Activated naive CD4-positive, alpha-beta T cell (primary cell): ENCODE measurements at places on chromosomes 6 and 20.

DNA sequence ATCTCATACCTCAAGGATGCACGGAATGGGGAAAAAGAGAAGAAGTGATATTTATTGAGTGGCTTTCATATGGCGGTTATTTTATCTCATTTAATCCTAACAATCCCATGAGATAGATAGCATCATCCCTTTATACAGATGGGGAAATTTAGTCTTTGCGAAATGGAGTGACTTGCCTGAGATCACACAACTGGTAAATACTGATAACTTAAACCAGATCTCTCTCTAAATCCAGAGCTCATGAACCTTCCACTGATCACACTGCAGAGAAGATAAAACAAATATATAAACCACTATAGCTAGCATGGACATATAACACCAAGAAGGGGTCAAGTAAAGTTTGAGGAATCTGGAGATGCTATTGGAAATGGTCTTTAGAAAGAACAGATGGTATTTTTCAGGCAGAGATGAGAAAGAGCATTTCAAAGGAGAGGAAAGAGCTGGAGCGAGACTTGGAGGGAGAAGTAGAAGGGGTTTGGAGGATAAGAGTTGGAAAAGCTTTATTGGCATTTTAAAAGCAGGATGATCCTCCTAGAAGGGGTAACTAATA lies 139.8 kb upstream of the TNFAIP3 start:
- no peak for DNase-seq

DNA sequence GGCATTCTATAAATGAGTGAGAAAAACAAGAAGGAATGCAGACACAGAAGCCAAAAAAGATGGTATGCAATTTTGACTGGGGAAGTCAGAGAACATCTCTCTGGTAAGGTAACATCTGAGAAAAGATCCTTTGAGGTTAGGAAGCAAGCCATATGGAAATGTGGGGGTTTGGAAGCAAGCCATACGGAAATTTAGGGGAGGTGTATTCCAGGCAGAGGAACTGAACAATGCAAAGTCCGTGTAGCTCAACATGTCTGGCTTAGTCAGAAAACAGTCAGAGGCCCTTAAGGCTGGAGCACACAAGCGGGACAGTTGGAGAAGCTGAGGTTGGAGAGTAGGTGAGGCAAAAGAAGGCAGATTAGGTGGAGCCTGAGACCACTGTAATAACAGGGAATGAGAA lies 35.3 kb downstream of the RALGAPA2 start:
- DNase-seq: no peak

GRCh38 chr6:19181211-19181610 lies 656.0 kb upstream of the ID4 start:
- DNase-seq: no peak

DNA sequence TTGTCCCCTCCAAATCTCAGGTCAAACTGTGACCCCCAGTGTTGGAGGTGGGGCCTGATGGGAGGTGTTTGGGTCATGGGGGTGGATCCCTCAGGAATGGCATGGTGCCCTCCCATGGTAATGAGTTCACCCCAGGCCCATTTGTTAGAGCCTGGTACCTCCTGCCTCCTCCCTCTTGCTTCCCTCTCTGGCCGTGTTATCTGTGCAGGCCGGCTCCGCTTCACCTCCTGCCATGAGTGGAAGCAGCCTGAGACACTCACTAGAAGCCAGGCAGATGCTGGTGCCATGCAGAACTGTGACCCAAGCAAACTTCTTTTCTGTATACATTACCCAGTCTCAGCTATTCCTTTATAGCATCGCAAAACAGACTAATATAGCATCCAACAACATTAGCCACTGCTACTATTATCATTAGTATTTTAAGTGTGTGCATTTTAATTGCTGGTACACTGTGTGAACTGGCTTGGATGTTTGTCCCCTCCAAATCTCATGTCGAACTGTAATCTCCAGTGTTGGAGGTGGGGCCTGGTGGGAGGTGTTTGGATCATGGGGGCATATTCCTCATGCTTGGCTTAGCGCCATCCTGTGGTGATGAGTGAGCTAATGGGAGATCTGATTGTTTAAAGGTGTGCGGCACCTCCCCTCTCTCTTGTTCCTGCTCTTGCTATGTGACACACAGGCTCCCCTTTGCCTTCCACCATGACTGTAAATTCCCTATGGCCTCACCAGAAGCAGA lies 12.2 kb upstream of the OSER1 start:
- DNase-seq: no peak

GRCh38 chr20:58700121-58700821 lies 7.7 kb downstream of the NPEPL1 start:
- no peak for DNase-seq

- DNase-seq: no peak
These were observed 210.8 kb downstream of the ARHGAP18 start for GRCh38 chr6:129498950-129499842.

DNA sequence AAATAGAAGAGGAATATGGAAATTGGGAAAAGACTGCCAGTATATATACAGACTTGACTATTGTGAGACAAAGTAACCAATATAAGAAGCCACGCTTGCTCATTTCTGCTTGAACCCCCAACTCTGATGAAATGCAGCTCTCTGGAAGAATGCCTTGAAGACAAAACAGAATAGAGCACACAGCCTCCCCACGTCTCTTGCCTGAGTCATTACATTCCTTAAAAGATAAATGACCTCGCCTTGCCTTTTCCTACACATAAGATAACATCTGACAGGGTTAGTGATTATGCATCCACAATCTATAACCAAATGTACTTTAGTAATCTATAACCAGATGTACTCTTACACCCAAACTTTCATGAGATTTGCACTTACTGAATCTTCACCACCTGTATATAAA lies 141.1 kb upstream of the EEF1E1 start:
- no peak for DNase-seq

- no peak for DNase-seq
These were observed 587.4 kb downstream of the GRIK2 start for GRCh38 chr6:101980924-101981323.

DNA sequence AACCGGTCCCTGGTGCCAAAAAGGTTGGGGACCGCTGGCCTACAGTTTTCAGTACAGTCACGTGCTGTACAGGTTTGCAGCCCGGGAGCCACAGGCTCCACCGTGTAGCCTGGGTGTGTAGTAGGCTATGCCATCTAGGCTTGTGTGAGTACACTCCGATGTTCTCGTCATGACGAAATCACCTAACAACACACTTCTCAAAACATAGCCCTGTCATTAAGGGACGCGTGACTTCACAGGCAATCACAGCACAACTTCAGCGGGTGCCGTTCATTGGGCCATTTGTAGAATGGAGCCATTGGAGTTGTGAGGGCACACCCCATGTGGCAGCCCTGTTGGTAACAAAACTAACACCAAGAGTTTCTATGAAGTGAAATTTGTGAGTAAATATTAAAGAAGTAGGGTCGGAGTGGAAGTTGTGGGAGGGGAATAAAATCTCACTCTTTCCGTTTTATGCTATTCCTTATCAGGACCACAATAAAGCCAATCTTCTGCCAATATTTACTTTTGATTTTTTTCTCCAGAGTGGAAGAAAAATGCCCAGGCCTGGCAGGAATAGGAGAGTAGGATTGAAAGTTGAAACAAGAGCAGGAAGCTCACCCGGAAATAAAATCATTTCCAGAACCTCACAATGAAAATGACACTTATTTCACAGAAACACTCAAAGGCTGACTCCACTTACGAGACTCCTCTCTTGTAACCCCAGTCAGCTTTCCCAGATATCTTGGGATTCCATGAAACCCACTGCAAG lies 63.7 kb upstream of the PTPN1 start:
- no peak for DNase-seq

DNA sequence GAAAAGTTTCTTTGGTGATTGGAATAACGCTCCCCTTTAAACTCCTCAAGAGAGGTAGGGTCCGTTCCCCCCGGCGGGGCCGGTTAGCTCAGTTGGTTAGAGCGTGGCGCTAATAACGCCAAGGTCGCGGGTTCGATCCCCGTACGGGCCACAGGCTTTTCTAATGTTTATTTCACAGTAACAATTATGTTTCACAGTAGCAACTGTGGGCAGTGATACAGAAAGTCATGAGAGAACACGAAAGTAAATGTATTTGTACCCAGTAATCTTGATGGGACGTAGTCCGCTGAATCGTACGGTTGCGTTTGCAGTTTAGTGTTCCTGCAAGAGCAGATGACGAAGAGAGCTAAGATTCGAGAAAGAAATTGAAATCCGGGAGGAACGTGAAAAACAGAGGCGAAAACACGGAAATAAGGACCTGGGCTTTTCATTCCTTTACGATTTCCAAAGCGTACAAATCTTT lies 505.5 kb downstream of the PRIM2 start:
- DNase-seq: no peak

DNA sequence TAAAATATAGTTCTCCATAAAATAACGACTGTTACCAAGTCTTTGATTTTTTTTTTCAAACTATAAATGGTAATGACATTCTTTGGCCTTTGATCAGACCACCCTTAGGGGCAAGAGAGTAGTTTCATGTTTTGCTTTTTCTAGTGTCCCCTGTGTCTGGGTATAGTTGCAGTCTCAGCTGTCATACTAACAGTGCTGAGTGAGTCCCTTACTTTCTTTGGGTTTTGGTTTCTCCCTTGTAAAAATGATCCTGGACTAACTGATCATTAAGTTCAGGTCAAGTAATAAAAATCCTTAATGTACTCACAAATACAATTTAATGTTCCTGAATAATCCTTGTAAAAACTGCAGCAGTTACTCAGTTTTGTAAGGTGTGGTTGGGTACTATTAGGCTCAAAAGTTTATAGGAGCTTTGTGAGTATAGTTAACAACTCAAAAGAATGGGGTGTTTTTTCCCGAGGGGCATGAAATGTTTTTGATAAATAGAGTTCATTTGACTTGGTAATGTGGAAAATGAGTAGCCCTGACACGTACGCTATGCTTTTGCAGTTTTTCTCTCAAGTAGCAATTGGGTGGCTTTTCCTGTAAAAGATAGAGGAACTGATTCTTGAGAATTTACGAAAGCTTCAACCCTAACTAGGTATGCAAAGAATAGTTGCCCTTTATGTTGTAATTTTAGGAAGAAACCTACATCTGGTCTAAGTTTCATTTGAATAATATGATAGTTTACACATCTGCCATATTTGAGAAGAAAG lies 6.2 kb downstream of the PTPN1 start:
- no peak for DNase-seq

DNA sequence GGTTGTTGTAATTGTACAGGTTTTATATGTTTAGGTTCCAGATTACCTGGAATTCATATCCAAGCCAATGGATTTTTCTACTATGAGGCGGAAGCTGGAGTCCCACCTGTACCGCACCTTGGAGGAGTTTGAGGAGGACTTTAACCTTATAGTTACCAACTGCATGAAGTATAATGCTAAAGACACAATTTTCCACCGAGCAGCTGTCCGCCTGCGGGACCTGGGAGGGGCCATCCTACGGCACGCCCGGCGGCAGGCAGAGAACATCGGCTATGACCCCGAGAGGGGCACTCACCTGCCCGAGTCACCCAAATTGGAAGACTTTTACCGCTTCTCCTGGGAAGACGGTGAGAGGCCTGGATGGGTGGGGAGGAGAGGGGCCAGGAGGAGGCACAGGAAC lies 13.6 kb downstream of the BRPF3 start:
- DNase-seq: no peak

- no peak for DNase-seq
These were observed 128.7 kb upstream of the TRAF3IP2 start for GRCh38 chr6:111734068-111735061.

GRCh38 chr6:22411376-22412105 lies 114.7 kb upstream of the PRL start:
- no peak for DNase-seq

GRCh38 chr20:48483334-48484066 lies 344.3 kb downstream of the PREX1 start:
- no peak for DNase-seq

GRCh38 chr20:44692932-44693480 lies 22.2 kb upstream of the CCN5 start:
- no peak for DNase-seq

GRCh38 chr20:53580376-53581111 lies 13.1 kb downstream of the ZNF217 start:
- no peak for DNase-seq

- no peak for DNase-seq
These were observed 930.8 kb downstream of the QKI start for GRCh38 chr6:164345327-164345726.

DNA sequence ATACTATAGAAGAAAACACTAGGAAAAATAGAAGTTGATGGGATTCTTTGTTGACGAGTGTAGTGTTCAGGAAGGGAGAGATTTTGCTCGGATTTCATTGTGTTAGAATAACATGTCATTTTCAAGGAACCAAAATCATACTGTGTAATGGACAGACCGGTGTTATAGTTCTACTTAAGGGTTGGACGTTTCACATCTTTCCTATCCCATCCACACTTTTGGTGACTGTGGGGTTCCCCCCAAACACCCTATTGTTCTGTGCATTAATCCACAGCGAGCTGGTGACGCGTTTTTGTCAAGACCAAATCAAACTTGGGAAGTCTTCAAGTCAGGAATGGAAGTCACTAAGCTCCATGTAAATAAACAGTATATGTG lies 43.3 kb downstream of the TRIM27 start:
- no peak for DNase-seq

DNA sequence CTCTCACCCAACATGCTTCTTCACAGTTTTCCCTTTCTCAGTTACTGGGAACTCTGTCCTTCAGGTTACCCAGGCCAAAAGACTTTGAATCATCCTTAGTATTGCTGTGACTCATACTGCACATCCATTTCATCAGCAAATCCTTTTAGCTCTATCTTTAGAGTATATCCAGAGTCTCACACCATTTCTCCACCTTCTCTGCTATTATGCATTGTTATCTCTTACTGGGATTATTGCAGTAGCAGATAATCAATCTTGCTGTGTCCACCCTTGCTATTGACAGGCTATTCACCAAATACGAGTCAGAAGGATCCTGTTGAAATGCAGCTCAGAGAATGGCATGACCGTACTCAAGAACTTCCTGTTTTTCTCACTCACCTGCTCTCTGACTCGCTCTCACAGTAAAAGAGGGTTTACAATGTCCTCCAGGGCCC lies 57.3 kb downstream of the BCKDHB start:
- no peak for DNase-seq

DNA sequence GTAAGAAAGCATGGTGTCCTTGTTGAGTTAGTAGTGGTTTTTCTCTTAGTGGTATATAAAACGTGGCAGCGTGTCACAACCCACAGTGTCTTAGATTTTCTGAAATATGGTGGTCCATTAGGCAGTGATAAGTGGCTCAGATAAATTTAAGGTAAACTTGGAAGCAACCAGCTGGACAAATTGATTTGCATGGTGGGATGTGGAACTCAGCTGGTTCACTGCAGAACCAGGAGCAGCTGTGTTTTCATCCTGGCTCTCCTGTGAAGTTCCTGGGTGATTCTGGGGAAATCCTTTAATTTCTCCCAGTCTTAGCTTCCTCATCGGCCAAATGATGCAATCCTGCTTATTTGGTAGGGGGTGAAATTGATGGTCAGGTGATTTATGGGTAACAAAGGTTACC lies 32.9 kb upstream of the EEF1E1 start:
- DNase-seq: no peak
